NAMALWA (cell line): ENCODE measurements at places on chromosomes 1 and 21.

- DNase-seq, result no peak
Measured at GRCh38 chr1:24828183-24828886, 83.1 kb downstream of the CLIC4 start.

- DNase-seq, result no peak
Measured at GRCh38 chr1:38370716-38371504, 324.3 kb upstream of the POU3F1 start.

DNA sequence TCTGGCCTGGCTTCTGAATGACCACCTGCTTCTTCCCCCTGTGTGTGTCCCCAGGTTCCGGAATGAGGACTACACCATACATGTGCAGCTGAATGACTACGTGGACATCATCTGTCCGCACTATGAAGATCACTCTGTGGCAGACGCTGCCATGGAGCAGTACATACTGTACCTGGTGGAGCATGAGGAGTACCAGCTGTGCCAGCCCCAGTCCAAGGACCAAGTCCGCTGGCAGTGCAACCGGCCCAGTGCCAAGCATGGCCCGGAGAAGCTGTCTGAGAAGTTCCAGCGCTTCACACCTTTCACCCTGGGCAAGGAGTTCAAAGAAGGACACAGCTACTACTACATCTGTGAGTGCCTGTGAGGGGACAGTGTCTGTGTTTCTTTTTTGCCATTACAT lies 3.6 kb downstream of the EFNA1 start:
- no peak for DNase-seq

- DNase-seq, result peak; percentile 97
Measured at GRCh38 chr21:22961258-22961657, 1963.0 kb downstream of the NCAM2 start.

- DNase-seq, result no peak
Measured at GRCh38 chr1:28074892-28075511, 13.4 kb downstream of the EYA3 start.

DNA sequence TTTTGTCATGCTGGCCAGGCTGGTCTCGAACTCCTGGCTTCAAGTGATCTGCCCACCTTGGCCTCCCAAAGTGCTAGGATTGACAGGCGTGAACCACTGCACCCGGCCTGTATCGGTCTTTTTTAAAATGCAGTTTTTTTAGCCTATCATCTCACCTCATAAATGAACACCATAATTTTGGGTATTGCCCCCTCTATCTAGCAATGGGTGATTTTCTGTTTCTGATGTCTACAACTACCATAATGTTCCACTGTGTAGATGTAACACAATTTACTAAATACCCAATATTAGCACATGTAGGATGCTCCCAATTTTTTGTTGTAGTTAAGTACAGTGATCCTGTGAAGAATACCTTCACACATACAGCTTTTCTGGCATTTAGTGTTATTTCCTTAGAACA lies 2.0 kb upstream of the CAMTA1 start:
- peak; percentile 67 for DNase-seq

- peak; percentile 72 for DNase-seq
Measured at GRCh38 chr1:114979278-114979891, 50.2 kb upstream of the TSHB start.

DNA sequence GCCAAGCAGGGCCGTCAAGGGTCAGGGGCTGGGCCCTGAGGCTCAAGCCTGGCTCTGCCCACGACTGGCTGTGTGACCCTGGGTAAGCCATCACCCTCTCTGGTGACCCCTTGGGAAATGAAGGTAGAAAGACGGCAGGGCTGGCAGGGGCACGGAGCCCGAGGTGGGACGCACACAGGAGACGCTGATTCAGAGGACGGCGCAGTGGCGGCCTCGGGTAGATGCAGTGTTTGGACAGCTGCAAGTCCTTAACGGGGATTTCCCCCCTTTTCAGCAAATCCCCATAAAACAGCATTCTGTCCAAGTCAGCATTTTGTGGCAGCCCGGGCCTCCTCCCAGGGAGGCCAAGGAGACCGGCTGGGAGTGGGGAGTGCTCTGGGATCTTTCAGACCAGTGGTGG lies 16.7 kb downstream of the COL8A2 start:
- no peak for DNase-seq

DNA sequence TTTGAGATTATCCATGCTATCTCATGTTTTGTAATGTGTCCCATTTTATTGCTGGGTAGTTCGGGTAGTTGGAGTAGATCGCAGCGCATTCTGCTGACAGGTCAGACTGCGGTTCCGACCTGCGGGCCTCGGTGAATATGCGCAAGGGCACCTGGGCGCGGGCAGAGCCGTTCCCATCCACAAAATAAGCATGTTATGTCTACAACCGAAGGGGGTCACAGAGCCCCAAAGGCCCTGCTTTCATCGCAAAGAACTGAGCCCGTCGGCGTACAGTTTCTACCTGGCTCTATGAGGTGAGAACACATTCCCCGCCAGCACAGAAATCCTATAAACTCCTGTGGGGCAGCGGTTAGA lies 88.4 kb downstream of the PRKAB2 start:
- DNase-seq, result no peak

- no peak for DNase-seq
Measured at GRCh38 chr1:168057921-168058320, 78.8 kb downstream of the GPR161 start.

DNA sequence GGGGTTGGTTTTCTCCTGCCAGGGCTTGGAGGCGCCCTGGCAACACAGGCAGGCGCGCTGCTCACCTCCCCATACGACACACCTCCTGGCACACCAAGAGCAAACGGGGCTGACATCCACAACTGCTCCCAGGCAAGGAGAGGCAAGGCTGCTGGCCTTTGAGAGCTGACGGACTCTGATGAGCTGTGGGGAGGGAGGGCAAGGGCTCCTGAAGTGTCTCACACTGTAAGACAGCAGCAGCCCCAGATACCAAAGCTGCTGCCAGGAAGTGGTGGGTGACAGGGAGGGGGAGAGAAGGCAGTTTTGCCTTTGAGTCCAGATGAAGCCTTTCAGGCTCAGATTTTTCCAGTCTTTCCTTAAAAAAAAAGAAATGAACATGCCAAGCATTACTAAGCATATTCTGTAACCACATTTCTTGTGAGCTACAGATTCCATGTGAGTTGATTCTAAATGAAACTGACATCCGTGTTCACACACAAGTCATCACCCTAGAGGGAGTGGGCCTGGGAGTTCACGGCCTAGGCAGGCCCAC lies 24.3 kb downstream of the PGBD5 start:
- DNase-seq, result no peak
